ENCODE measurements at places on chromosomes 13 and 19. TPM values are rescaled to one million over a fixed set of nuclear protein-coding genes. Genes with fewer than 3 reads are reported as not detected.

- peaks cover 28% of the 10 kb centered on the region for H3K4me1 ChIP-seq
- peak overlapping the region; percentile 40 for H3K4me3 ChIP-seq
- peak overlapping the region; percentile 95 for H3K27ac ChIP-seq
- DNase-seq, result peak; percentile 99
- H3K36me3 ChIP-seq, result no peaks in the 10 kb centered on the region
- no peaks in the 10 kb centered on the region for H3K27me3 ChIP-seq
Observed at GRCh38 chr19:18152442-18152816, 534 bp upstream of the PIK3R2 start.

DNA sequence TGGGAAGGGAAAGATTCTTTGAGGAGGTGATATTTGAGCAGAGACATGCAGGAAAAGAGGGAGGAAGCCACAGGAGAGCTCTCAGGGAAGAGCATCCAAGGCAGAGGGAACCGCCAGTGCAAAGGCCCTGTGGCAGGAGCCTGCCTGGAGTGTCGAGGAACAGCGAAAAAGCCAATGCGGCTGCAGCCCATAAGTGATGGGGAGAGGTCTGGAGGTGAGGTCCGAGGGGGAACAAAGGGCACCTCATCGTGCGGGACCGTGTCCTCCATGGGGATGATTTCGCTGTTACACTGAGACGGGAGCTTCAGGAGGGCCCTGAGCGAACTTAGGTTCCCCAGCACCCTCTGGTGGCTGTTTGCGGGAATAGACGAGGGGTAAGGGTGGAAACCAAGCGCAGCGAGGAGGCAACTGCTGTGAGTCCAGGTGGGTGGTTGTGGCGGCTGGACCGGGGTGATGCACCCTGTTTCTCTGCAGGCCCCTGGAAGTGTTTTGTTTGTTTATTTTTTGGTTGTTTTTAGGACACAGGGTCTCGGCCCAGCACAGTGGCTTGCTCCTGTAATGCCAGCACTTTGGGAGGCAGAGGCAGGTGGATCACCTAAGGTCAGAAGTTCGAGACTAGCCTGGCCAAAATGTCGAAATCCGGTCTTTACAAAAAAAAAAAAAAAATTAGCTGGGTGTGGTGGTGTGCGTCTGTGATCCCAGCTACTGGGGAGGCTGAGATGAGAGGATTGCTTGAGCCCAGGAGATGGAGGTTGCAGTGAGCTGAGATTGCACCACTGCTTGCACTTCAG lies 5.9 kb upstream of the EHD2 start:
- no peaks in the 10 kb centered on the region for H3K36me3 ChIP-seq
- no peaks in the 10 kb centered on the region for H3K27me3 ChIP-seq
- no peak overlapping the region for H3K27ac ChIP-seq
- peak; percentile 65 for DNase-seq

- H3K36me3 ChIP-seq, result no peaks in the 10 kb centered on the region
- no peaks in the 10 kb centered on the region for H3K27me3 ChIP-seq
- no peaks in the 10 kb centered on the region for H3K4me1 ChIP-seq
Observed at GRCh38 chr19:13207237-13207845, 57.1 kb downstream of the IER2 start.

GRCh38 chr19:48872884-48873475 lies 759 bp downstream of the PPP1R15A start:
- DNase-seq, result peak; percentile 93
- peaks cover 31% of the 10 kb centered on the region for H3K36me3 ChIP-seq
- H3K4me3 ChIP-seq, result peak overlapping the region; percentile 90
- H3K27ac ChIP-seq, result peak overlapping the region; percentile 99
- no peaks in the 10 kb centered on the region for H3K27me3 ChIP-seq

GRCh38 chr13:102318233-102318632 lies 83.6 kb downstream of the FGF14 start:
- no peaks in the 10 kb centered on the region for H3K4me1 ChIP-seq
- H3K4me3 ChIP-seq, result no peak overlapping the region
- no peak for DNase-seq
- peak overlapping the region; percentile 51 for H3K27ac ChIP-seq
- H3K36me3 ChIP-seq, result no peaks in the 10 kb centered on the region
- H3K27me3 ChIP-seq, result no peaks in the 10 kb centered on the region

DNA sequence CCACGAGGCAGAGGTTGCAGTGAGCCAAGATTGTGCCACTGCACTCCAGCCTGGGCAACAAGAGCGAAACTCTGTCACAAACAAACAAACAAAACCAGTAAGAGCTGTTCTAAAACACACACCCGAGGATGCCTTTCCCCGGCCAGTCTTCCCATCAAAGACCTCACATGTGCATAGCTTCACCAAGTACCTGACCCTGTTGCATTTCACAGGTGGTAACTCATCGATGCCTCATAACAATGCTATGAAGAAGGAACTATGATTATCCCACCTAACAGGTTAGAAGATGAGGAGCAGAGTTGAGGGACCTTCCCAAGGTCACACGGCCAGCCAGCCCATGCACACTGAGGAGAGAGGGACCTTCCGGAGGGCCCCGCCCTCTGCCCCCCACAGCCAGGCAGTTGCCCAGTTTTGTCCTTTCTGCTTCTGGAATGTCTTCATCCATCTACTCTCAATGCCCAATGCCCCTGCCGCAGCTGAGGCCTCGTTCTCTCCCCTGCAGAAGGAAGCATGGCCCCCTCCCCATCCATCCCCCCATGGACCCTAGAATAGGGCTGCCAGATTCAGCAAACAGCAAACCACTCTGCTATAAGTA lies 16.8 kb upstream of the LENG8 start:
- H3K4me3 ChIP-seq, result no peak overlapping the region
- no peaks in the 10 kb centered on the region for H3K27me3 ChIP-seq
- H3K36me3 ChIP-seq, result no peaks in the 10 kb centered on the region
- peaks cover 40% of the 10 kb centered on the region for H3K4me1 ChIP-seq

Gene VSTM2B
- not detected for polyA plus RNA-seq

Gene IGFL1
- polyA plus RNA-seq, result not detected

All from lung (tissue), 17 donors.